ENCODE measurements at places on chromosomes 4 and X. TPM values are rescaled to one million over a fixed set of nuclear protein-coding genes. Genes with fewer than 3 reads are reported as not detected.

DNA sequence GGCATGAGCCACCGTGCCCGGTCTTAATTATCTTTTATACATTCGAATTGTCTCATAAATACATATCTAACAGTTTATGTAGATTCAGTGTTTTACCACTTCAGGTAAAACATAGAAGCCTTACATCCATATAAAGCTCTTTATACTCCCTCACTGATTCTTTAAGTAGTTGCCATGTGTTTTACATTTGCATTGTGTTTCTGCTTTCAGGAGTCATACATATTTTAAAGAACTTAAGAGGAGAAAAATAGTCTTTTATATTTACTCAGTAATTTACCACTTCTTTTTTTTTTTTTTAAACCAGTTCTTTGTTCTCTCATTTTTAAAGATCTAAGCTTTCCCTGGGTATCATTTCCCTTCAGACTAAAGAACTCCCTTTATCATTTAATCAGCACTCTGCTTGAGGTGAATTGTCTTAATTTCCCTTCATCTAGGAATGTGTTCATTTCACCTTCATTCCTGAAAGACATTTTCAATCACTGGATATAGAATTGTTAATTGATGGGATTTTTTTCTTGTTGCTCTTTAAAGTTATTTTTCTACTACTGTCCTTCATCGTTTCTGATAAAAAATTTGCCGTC, 324.3 kb upstream of the ZCCHC13 start:
- DNase-seq, result no peak

DNA sequence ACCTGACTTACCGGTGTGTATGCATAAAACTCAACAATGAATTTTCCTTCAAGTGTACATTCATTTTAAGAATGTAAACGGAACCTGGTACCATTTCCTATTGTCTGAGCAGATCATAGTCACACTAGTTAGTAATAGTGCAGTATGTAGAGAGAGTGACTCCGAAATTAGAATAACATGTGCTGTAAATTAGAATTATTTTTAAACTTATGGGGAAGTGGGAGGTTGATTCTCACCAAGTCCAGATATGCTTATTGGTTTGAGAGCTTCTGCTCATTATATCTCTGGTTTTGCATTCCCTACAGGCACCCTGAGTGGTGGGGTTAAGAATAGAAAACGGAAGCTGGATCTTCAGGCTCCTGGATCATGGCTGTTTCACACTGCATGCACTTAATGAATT, 39.6 kb downstream of the KLF3 start:
- no peak for DNase-seq

- no peak for DNase-seq
Measured at GRCh38 chr4:179352221-179352620, 1910.0 kb upstream of the AGA start.

DNA sequence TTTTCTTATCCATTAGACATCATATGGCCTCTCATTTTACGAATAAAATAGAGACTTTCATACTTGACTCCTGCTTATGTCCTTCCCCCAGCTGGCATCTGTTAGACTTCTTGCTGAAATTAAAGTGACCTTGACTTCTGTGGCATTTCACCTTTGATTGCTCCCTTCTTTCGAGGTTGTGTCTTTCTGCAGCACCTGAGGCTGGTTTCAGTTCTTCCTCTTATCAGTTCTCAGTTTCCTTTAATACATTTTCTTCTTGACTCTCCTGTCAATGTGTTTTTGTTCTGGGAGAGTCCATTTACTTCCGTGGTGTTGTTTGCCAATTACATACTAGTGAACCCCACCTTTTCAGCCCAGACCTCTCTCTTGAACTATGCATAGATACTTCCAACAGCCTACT, 81.6 kb downstream of the RBPJ start:
- no peak for DNase-seq

DNA sequence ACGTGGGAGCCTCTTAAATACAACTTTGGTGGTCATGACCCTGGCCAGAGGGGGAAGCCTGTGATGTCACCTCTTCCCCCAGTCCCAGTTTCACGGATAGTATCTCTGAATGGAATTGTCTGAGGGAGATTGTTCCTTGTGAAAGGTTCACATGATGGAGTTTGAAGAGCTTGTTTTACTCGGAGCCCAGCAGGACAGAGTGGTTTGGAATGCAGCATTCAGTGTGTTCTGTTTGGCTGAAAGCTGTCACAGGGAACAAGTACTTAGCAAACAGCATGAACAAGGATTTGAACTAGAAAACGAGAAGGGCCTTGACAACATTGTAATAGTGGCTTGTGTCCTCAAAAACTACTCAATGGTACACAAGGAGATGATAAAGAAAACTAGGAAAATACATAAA, 133.9 kb upstream of the CXorf66 start:
- no peak for DNase-seq

DNA sequence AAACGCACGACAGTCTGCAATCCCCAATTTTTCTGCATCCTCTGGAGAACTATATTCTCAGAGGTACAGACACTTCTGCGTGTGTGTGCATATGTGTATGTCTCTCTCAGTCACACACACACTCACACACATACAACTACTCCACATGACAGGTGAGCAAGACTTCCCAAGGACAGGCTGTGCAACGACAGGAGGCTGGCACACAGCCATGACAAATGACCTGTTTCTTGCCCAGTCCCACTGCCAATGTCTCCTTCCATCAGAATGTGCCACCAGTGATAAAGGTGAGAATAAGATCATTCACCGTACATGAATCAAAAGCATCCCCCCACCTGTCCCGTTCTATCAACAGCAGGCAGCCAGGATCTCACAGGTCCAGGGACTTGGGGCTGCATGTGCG, 52.4 kb downstream of the PPP2R2C start:
- DNase-seq, result no peak

The PRDM5 gene
- 12.0 TPM for total RNA-seq

The TMEM35A gene
- not detected for total RNA-seq

The TMPRSS11F gene
- 11.3 TPM for total RNA-seq

The XPNPEP2 gene
- 2.3 TPM for total RNA-seq
